ENCODE measurements at places on chromosomes 4 and X.

GRCh38 chr4:109123951-109124350, 178.5 kb downstream of the COL25A1 start:
- no peak for DNase-seq

- DNase-seq, result peak; percentile 27
Observed at GRCh38 chr4:77092975-77093374, 17.2 kb upstream of the CCNI start.

GRCh38 chr4:167779864-167780263, 312.5 kb upstream of the ANXA10 start:
- no peak for DNase-seq

- no peak for DNase-seq
Observed at GRCh38 chrX:68451720-68452119, 18.4 kb upstream of the OPHN1 start.

DNA sequence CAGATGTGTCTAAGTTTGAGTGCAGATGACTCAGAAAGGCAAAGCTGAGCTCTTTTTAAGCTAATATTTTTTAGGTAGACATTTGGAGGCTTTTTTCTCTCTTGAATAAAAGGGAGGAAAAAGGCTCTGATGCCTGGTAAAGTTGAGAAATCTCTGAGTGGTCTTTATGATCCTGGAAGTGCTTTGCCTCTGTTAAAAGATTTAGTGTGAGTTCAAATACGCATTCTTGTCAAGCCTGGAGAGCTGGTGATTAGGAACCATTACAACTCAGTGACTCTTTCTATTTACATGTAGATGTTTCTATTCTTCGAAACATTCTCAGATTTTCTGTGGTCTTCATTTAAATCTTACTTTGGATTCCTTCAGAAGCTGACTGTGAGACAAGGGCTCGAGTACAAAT, 143.4 kb upstream of the MED14 start:
- DNase-seq, result no peak

GRCh38 chr4:147899512-147899911, 167.6 kb downstream of the ARHGAP10 start:
- peak; percentile 11 for DNase-seq

- DNase-seq, result no peak
Observed at GRCh38 chrX:64184396-64184795, 21.1 kb downstream of the AMER1 start.

DNA sequence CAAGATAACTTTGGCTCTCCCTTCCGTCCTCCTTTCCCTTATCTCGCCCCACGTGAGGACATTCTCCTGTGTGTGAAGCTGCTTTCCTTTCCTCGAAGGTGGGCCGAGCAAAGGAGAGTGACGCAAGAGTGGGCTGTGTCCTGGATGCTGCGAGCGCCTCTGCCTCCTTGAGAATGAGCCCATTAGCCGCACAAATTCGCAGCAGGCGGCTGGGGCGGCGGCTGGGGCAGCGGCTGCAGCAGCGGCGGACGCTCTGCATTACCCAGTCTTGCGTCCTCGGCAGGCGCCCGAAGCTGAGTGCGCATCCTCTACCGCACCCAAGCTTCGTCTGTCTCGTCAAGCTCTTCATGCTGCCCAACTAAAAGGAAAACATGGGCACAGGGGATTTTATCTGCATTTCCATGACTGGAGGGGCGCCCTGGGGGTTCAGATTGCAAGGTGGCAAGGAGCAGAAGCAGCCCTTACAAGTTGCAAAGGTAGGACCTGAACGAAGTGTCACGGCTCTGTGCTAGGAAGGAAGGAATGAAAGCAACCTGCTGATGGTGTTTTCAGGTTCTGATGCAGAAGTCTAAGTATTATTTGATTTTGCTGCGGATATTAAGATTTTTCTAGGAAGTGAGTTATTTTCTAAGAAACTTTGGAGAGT, at the start of gene SYNPO2:
Gene SYNPO2, plus strand, starts transcription at position 189 of the 646 bp plus-strand sequence. Its CDS starts 183 bp downstream, at position 372.
- DNase-seq, result peak; percentile 87

GRCh38 chr4:157992038-157992705, 180.7 kb downstream of the GASK1B start:
- DNase-seq, result peak; percentile 59

GRCh38 chrX:11064851-11065600, 46.1 kb upstream of the HCCS start:
- DNase-seq, result peak; percentile 87

DNA sequence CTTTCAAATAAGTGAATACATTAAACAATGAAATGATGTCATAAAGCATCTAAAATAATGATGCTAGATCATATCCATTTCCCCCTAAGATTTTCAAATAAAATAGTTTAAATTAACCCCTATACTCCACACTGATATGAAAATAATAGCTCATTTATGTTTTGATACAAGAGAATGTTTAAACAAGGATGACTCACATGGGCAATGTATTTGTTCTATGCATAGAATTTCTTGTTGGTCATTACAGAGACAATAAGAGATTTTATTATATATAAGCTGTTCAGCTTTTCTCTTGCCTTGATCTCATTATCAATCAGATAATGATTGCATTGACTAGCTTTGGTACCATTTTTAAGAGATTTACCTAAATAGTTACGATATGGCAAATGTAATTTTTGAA, 411.7 kb downstream of the ARHGAP24 start:
- DNase-seq, result peak; percentile 50

DNA sequence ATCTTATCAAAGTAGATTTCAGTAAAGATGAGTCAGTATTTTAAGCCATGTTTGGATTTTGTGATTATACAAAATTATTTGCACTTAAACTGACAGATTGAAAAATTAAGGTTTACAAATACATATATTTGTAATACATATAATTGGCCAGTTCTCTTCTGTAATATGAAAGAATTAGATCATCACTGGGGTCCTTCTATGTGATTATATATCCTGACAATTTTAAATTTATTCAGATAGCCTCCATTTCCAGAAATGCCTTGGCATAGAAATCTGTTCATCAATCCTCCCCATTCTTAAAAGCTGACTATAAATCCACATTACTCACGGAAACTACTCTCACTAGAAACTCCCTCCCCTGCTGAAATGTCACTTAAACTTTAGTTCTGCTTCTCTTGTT, 280.4 kb upstream of the ANXA10 start:
- DNase-seq, result no peak

- no peak for DNase-seq
Observed at GRCh38 chr4:156497486-156497885, 474.1 kb downstream of the PDGFC start.

- no peak for DNase-seq
Observed at GRCh38 chr4:168199260-168199957, 107.1 kb downstream of the ANXA10 start.

GRCh38 chrX:42117318-42117717, 194.0 kb upstream of the CASK start:
- DNase-seq, result no peak

DNA sequence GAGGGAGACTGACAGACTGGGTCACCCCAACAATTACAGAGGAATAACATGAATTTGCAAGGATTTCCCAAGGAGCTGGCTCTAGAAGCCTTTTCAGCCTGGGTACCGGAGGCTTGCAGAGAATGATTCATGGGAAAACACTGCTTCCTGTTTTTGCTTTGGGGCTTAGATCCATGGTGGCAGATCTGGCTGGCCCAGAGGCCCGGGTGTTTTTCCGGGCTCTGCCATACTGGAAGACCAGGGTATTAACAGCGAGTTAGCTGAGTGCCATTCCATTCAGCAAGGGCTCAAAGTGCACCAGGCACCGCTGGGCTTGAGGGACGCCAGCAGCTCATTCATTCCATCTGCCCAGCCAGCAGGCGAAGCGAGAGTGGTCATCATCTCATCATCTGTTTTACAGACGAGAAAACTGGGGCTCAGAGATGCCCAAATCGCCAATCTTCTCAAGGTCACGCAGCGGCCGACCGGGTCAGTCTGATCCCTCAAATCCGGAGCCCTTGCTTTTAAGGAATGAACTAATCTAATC, 1.3 kb downstream of the WDR1 start:
- peak; percentile 68 for DNase-seq

GRCh38 chr4:88702782-88703181, 5.2 kb upstream of the NAP1L5 start:
- no peak for DNase-seq

DNA sequence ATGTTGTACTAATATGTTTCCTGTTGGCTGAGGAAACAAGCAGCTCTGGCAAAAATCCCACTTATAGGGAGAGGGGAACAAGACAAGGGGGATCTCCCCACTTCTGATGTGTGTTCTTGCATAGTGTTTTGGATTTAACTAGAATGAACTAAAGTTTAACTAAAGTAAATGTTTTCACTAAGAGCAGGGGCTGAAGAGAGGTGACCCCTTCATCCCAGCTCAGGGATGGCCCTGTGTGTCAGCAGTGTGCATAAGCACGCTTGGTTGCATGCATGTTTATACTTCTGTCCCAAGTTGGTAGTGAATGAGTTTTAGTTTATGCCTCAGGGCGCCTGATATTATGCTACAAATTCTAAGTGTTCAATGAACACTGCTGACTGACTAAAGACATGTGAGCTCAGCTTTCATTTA, 169.4 kb downstream of the MGST2 start:
- DNase-seq, result no peak

GRCh38 chr4:96598465-96598864, 758.6 kb downstream of the PDHA2 start:
- DNase-seq, result no peak

- peak; percentile 19 for DNase-seq
Observed at GRCh38 chrX:104195489-104196084, 29.3 kb downstream of the FAM199X start.

GRCh38 chrX:78322863-78323262, 4.5 kb downstream of the CYSLTR1 start:
- DNase-seq, result no peak
